Activated naive CD4-positive, alpha-beta T cell (primary cell): ENCODE measurements at places on chromosomes 4 and X.

DNA sequence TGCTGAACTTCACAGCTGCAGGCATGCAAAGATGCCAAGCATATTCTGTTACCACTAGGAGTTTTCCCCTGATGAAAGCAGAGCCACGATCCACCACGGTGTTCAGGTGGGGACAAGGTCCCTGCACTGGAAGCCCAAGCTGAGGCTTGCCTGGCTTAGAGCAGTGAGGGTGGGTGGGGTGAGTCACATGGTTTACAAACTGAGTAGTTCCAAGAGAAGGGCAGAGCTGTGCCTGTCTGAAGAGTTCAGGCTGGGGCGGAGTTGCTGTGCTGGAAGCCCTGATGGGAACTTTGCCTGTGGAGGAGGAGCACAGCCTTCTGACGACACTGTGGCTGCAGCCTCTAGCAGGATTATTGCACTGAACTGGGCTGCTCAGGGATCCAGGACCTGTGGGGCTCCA lies 45.5 kb downstream of the FAM9B start:
- DNase-seq = no peak

GRCh38 chr4:127843704-127844600 lies 36.7 kb upstream of the PLK4 start:
- DNase-seq = no peak

DNA sequence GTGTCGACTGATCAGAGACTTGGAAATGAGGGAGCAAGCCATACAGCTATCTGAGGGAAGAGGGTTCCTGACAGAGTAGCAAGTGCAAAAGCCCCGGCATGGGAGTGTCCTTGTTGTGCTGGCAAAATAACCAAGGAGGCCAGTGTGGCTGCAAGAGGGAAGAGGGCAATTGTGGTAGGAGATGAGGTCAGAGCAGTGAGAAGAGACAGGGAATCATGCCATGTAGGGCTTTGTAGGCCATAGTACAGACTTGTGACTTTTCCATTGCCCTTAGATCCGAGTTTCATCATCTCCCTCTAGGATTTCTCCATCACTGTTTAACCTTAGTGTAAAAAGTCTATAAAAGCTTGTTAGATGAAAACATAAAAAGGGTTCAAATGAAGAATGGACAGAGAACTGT lies 76.2 kb downstream of the DOCK11 start:
- no peak for DNase-seq

GRCh38 chrX:154545673-154546274 lies 872 bp downstream of the G6PD start:
- DNase-seq = no peak

- no peak for DNase-seq
Measured at GRCh38 chr4:166839615-166840251, 394.6 kb downstream of the SPOCK3 start.

DNA sequence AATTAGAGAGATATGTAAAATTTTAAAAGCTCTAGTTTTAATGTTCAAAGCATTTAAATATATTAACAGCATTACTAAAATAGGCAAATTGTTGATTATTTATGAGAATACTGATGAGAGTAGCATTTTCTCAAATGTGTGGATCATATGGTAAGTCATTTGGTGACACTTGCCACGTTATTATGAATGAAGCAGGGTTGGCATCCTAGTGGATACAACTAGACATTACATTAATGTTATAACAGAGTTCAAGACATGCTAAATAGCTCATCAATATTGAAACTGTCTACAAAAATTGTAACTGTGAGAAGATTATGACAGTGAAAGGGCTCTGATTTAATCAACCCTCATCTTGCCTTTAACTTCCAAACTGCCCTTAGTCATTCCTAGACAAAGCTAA lies 171.1 kb downstream of the PDGFC start:
- no peak for DNase-seq

- no peak for DNase-seq
Measured at GRCh38 chr4:17469931-17470674, 41.8 kb downstream of the QDPR start.

GRCh38 chr4:183335369-183335940 lies 13.2 kb upstream of the CLDN24 start:
- DNase-seq = no peak

DNA sequence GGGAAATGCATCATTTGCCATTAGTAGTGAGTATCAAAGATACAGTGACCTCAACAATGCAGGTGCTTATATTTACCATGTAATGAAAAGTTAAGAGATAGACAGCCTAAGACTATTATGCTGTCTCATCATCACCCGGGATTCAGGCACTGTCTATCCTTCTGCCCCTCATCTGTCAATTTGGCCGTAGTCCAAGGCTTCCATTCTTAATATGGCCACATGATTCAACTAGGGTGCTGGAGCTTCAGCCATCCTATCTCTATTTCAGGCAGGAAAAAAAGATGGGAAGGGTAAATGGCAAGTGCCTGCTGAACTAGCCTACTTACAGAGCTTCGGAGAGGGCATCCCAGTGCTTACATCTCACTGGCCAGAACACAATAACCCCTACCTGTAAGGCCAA lies 196.7 kb upstream of the LNX1 start:
- no peak for DNase-seq

DNA sequence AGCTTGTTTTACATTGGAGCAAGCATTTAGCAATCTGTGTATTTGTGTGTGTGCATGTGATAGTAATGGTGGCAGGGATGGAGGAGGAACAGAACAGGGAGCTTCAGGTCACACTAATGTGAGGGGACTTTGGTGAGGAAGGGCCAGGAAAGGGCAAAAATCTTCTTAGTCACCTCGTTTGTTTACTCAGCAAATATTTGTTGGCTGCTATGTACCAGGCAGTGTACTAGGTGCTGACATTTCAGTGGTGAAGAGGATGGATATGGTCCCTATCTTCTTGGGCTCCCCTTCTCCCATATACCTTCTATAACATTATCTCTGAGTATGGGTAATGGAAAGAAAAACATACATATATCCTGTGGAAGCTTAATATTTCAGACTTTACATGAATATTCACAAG lies 48.5 kb upstream of the HDAC8 start:
- DNase-seq = no peak

DNA sequence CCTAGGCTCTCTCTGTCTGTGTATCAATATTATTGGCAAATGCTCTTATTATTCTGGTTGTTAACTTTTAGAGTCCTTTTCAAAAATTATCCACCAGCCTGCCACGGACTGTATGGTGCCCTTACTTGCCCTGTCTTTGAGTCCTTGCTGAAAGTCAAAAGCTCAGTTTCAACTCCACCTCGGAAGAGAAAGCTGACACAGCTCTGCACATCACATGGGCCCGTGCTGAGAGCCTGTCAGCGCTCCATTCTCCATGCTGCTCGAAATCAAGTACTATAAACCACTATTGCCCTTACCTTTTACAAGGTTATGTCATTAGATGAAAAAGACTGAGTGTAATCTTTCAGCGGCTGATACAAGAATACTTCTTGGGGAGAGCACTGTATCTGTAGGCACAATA lies 141.0 kb downstream of the CORIN start:
- DNase-seq = no peak

- DNase-seq = no peak
Measured at GRCh38 chr4:81814987-81815541, 343.4 kb upstream of the RASGEF1B start.

- no peak for DNase-seq
Measured at GRCh38 chrX:146754268-146754667, 55.3 kb upstream of the CXorf51B start.

GRCh38 chrX:10944136-10944885 lies 166.8 kb upstream of the HCCS start:
- no peak for DNase-seq

GRCh38 chrX:53440101-53440500 lies 5.9 kb upstream of the HSD17B10 start:
- no peak for DNase-seq

DNA sequence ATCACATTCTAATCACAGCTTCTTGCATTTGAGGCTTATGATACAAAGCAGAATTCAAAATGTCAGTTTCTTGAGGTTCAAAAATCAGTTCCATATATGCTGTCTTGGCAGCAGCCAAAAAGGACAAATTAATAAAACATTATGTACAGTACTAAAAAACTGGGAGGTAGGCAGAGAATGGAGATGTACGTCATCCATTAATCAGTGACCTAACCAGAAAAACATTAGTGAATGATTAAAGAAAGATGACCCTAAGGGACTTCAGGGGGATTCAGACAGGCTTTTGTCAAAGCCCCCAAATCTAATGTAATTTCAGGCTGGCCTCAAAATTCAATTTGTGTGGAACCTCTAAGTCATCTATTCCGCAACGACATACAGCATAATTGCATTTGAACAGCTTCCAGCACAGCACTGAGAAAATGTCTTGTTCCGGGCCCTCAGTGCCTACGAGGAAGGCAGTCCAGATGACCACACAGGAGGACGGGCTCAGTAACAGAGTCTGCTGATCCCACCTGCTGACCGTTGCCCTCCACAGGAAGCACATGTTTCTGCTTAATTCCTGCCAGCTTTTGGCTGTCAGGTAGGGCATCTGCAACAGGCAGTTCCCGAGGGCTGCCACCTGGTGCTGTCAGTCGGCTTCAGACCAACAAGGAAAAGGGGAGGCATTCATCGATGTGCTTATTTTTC lies 83.8 kb upstream of the HHIP start:
- DNase-seq = no peak

GRCh38 chrX:154530286-154530685 lies 14.3 kb upstream of the FAM3A start:
- no peak for DNase-seq

GRCh38 chr4:115749404-115749803 lies 636.0 kb upstream of the NDST4 start:
- no peak for DNase-seq

DNA sequence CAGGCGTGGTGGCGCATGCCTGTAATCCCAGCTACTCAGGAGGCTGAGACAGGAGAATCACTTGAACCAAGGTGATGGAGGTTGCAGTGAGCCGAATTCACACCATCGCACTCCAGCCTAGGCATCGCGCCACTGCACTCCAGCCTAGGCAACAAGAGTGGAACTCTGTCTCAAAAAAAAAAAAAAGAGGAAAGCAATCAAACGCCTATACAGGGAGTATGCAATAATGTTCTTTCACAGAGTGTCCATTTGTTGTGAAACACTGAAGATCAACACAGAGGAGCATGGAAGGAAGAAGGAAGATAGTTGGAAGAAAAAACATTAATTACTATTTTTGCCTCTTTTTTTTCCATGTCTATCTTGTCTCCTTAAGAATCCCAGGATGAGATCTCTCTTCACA lies 113.4 kb downstream of the FBXO8 start:
- DNase-seq = no peak

DNA sequence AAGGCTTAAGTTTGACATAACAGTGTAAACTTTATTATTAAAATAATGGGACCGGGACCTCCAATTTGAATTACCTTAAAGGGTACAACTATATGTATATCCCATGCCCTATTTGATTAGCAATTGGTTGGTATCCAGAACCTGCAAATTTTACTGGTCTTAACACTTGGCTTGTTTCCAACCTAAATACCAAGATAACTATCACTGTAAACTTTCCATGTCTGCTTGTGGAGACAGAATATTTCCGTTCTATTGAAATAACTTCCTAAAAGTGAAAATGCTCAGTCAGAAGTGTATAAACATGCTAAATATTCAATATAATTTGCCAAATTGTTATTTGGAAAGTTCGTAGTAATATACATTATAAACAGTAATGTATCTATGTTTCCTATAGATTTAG lies 154.0 kb downstream of the TMEM47 start:
- no peak for DNase-seq

- no peak for DNase-seq
Measured at GRCh38 chr4:4270529-4270928, 19.4 kb downstream of the LYAR start.

GRCh38 chr4:154004507-154005170 lies 215.8 kb upstream of the SFRP2 start:
- no peak for DNase-seq

DNA sequence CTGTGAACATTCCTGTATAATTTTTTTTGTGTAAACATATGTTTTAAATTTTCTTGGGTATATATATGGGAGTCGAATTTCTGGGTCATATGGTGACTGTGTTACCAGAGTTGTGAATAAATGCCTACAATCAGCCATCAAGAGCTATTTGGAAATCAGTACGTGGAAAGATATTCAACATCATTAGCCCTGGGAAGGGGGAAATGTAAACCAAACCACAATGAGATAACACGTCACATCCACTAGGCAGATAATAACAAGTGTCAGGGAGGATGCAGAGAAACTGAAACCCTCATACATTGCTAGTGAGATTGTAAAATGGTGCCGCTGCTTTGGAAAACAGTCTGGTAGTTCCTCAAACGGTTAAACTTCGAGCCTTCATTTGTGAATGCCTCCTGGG lies 43.9 kb downstream of the LUZP4 start:
- no peak for DNase-seq

DNA sequence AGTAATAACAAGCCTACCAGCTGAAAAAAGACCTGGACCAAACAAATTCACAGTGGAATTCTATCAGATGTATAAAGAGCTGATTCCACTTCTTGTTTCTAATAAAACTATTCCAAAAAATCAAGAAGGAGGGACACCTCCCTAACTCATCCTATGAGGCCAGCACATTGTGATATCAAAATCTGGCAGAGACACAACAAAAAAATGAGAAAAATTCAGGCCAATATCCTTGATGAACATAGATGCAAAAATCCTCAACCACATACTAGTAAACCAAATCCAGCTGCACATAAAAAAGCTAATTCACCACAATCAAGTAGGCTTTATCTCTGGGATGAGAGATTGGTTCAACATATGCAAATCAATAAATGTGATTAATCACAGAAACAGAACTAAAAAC lies 147.9 kb upstream of the NEIL3 start:
- DNase-seq = no peak

- no peak for DNase-seq
Measured at GRCh38 chrX:149717803-149718202, 5.9 kb downstream of the MAGEA11 start.

DNA sequence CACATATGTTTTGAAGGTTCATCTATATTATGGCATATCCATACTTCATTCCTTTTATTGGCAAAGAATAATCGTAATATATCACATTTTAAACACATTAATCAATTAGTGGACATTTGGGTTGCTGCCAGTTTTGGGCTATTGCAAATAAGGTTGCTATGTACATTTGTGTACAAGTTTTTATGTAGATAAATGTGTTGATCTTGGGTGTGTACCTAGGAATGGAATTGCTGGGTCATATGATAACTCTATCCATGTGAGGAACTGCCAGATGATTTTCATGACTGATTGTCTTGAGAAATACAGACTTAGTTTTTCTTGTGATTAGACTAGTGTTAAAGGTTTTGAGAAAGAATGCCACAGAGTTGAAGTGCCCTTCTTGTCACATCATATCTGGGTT lies 99.2 kb upstream of the RAB40AL start:
- no peak for DNase-seq

GRCh38 chr4:94036964-94037363 lies 170.7 kb upstream of the SMARCAD1 start:
- DNase-seq = no peak

GRCh38 chr4:121041307-121042090 lies 30.8 kb downstream of the NDNF start:
- no peak for DNase-seq

GRCh38 chr4:151291485-151291884 lies 14.5 kb downstream of the PRSS48 start:
- no peak for DNase-seq

DNA sequence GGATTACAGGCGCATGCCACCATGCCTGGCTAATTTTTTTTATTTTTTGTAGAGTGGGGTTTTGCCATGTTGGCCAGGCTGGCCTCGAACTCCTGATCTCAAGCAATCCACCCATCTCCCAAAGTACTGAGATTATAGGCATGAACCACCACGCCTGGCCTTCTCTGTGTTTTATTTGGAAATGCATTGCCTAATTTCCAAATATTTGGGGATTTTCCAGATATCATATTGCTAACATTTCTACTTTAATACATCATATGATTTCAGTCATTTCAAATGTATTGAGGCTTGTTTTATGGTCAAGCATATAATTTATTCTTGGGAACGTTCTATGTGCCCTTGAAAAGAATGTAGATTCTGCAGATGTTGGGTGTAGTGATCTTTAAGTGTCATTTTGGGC lies 38.8 kb downstream of the FGF2 start:
- no peak for DNase-seq
